ENCODE measurements at places on chromosomes 5 and 9.

GRCh38 chr5:73096239-73096575, 24.2 kb upstream of the TMEM171 start:
- DNase-seq, result no peak

DNA sequence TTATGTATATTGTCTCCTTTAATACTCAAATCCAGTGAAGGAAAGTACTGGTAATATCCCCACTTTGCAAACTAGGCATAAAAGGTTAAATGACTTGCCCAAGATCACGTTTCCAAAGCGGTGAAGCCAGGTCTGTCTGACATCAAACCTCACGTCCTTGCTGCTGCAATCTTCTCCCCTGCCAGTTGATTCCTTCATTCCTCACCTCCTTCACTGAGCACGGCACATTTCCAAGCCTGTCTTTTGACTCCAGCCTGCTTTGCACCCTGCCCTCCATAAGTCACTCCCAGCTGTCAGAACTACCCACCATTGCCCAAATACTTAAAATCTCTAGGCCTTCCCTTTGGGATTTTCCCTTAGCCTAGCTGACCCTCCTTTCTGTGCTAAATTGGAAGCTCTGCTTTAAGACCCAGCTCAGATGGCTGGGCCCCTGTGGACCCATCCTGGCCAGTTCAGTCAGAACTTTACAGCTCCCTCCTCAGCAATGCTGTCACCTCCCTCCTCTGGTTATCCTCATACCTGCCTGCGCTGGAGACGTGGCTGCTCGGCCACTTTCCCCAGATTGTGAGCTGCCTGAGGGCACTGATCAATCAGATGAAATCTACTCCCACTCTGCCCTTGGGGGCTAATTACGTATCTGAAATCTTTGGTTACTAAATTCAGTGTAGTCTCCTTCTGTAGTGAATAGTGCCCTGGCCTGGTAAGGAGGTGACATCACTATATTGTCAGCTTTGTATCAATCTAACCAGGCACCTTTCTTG, 51.2 kb downstream of the SLC36A1 start:
- no peak for DNase-seq

DNA sequence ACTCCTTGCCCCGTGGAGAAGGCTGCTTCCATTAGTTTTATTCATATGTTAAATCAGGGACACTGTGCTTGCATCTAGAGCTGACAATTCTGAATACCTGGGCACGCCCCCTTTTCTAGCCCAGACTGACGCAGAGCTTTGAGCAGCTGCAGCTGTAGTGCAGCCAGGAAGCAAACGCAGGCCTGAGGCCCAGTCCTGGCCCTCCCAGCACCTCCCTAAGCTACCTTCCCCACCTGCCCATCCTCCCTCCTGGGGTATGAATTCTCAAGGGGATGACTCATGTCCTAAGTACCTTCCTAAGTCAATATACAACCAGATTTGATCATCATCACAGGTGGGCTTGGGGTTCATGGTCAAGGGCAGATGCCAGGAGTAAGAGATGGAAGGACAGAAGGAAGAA, 3.5 kb downstream of the PHF19 start:
- DNase-seq, result no peak

GRCh38 chr9:625613-626012, 215.9 kb upstream of the DMRT1 start:
- DNase-seq, result no peak

- no peak for DNase-seq
Measured at GRCh38 chr9:4223312-4223833, 76.5 kb downstream of the GLIS3 start.

- DNase-seq, result no peak
Measured at GRCh38 chr5:44426944-44427343, 37.7 kb upstream of the FGF10 start.

DNA sequence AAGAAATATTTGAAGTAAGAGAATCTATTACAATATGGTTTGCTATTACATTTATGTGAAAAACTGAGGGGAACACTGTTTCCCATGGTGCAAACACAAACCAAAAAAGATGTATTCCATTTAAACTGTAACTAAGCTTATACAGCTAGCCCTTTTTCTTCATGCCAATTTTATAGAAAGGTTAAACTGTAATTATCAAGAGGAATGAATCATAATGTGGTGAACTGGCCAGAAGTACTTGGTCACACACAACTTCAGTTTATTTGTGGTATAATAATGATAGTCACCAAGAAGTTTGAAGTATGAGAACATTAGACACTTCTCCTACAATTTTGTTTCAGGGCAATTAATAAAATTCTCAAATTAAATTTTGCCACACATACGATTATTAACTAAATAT, 177.9 kb downstream of the XRCC4 start:
- DNase-seq, result no peak

DNA sequence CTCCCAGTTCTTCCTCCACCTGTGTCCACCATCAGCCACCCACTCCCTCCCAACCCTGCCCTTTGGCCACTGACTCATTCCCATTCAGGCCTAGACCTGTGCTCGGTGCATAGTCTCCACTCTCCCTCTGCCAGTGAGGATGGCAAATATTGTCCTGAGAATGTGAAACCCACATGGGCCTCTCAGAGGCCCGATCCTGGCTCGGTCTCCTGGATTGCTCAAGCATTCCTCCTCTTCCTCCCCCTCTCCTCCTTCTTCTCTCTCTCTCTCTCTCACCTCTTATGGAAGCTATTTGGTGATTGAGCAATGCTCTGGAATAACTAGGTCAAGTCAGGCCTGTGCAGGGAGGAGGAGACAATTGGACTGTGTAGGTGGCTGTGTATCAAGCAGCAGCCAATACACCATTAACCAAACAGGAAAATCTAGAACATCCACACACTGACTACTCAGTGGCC, 99.9 kb downstream of the KLF4 start:
- no peak for DNase-seq

DNA sequence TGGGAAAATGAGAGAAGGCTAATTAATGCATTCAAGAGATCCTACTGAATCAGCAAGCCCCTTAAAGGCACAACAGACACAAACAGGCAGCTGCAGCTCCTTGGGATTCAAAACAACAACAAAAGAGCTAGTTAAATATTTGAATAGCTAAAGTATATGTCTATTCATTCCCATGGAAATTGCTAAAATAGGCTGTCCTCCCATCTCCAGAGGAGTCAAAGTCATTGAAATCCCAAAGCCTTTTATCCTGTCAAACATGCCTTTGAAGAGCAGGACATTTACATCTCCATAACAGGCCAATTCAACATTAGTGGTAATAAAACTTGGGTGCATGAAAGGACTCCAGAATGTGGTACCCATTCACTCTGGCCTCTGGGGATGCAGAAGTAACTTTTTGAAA, 177.4 kb downstream of the NTRK2 start:
- no peak for DNase-seq

GRCh38 chr9:132087438-132088030, 7.9 kb upstream of the MED27 start:
- no peak for DNase-seq

DNA sequence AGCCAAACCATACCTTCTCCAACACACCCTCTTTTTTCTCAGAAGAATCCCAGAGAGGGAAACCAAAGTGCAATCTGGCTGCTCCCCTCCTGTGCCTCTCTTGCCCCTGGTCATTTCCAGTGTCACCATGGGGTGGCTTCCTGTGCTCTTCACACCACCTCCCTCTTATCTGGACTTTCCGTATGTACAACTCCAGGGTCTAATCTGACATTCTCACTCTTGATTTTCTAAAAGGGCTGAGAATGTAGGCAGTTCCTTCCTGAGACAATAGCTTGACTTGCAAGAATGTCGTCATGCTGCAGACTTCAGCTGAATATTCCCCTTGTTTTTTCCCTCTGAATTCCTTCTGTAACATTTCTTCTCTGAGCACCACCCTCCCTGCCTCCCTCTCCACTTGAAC, 110.2 kb downstream of the FBXL7 start:
- DNase-seq, result no peak

GRCh38 chr5:107764282-107764681, 93.5 kb upstream of the EFNA5 start:
- DNase-seq, result no peak

DNA sequence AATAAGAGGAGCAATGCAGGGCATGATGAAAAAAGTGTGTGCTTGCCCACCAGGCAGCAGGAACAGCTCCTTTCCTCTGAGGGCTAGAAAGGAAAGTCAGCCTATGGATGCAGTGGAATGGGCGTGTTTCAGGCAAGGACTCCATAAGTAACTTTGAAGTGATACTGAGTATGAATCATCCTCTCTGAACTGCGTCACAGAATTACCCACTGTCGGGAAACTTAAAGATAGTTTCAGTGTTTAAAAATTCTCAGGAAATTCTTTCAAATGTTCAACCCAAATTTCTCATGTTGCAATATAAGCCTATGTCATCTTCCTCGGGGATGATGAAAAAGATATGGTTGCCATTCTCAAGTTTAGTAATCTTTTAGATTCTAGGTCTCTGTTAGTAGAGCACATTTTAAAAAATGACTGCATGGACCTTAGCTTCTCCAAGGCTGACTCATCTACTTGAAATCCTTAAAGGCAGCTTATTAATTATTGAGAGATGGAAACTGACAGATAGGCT, 27.7 kb downstream of the PTCD2 start:
- DNase-seq, result no peak

DNA sequence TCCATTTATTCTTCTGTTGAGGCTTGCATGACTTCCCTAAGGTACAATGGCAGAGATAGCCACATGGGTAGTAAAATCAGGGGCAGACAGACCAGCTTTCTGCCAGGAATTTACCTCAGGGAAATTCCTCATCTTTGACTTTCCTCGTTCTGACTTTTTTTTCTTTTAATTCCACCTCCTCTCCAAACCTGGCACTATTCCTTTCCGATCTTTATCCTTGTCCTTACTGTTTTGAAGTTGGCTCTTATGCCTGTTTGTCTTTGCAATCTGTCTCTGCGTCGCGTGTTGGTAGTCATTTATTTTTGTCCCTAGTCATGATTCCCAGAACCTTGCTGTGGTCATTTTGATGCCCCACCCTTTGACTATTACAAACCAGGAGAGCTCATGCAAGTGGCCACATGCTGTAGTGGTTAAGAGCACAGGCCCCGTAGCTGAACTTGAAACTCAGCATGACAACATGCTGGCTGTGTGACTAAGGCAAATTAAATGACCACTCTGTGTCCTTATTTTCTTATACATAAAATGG, 19.0 kb downstream of the TMC1 start:
- no peak for DNase-seq

DNA sequence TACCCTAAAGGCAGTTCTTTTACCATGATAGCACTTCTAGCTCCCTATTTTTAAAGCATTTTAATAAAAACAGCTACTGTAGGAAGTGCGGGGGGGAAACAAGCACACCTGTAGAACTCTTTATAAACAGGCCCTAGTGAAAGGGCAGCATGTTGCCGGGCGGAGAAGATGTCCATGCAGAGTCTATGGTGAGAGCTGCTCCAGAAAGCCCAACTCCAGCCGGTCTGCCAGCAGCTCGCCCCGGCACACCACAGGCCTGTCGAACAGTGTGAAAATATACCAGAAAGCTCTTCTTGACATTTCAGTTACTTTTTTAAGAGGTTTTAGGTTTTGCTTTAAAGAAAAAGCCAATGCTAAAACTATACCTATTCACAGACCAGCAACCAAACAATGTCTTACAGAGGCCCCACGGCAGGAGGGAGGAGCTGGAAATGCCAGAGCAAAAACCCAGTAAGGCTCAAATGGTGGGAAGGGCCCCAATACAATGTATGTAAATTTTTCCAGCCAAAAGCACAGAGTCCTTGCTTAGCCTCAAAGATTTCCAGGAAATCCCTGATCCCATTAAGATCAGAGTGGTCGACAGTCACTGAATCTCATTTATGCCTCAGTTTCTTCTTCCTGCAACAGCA, 121.2 kb downstream of the SAXO1 start:
- no peak for DNase-seq

GRCh38 chr9:100134731-100135130, 35.7 kb downstream of the INVS start:
- no peak for DNase-seq

DNA sequence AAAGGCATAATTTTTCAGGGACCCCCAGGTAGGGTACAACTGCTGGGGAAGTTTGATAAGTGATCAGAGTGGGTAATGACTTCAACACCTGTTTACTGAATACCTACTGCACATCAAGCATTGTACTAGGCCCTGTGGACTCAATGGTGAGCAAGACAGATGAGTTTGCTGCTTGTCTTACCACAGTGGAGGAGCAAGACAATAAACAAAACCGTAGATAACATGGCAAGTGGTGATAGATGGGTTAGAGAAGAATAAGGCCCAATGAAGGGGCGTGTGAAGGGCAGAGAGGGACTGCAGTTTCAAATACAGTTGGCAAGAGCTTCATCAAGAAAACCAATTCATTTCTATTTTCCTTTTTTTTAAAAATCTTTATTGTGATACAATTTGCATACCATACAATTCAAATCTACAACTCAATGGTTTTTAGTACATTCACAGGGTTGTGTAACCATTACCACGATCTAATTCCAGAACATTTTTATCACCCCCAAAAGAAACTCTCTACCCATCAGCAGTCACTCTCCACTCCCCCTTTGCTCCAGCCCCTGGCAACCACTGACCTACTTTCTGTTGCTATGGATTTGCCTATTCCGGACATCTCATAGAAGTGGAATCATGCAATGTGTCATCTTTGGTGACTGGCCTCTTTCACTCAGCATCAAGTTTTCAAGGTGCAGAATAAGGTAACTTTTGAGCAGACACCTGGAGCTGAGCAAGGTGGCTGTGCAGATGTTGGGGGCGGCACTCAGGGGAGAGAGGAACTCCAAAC, 31.9 kb upstream of the HAND1 start:
- DNase-seq, result no peak
